ENCODE measurements at places on chromosomes 7 and 10.

GRCh38 chr10:10869592-10869991 is 148.1 kb upstream of the CELF2 start:
- DNase-seq = no peak

GRCh38 chr10:24231200-24231599 is 22.3 kb downstream of the KIAA1217 start:
- no peak for DNase-seq

- no peak for DNase-seq
Observed at GRCh38 chr10:5018134-5018533, 14.5 kb upstream of the AKR1C2 start.

DNA sequence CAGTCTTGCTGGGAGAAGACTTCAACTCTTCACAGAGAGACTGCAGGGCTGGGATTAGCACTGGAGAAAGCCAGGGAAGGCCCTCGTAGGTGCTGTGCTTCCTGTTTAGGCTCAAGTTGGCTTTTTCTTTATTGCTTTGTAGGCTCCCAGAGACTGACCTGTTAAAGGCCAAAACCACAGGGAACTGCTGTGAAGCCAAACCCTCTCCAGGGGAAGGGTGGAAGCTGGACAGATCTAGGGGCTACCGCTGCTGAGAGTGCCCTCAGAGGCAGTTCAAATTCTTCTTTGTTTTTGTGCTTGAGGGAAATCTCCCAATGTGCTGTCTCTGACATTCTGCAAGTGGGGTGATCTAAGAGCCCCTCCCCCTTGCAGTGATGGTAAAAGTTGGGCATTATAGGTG is 198.4 kb downstream of the CNTNAP2 start:
- DNase-seq = no peak

DNA sequence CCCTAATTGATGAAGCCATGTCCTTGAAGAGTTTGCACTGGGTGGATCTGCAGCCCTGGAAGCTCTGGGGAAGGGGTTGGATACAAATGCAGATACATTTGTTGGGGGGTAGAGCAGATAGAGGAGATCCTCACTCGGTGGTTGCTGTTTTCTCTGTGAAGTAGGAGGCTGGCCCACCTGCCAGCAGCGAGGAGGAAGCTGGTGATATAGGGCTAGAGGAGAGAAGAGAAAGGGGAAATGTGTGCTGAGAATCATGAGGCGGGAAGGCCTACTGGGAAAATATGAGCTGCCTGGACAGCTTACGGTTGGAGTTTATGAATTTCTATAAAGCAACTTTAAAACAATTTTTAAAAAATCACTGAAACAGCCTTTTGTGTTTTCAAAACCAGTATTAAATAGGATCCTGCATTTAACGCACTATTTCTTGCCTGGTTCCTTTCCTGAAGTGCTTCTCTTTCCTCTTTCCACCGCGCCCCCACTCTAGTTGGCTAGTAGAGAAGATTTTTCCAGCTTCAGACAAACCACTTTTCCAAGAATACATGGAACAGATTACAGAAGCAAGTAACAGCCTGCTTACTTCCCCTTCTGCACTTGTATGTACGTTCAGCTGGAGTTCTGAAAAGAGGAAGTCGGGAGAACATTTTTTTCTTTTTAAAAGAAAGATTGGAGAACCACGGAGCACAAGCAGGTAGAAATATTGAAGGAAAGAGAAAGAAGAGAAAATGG is 100.6 kb upstream of the GLCCI1 start:
- no peak for DNase-seq

Data from cortex of kidney (tissue), 1 donor.